Activated CD4-positive, alpha-beta T cell treated with anti-CD3 and anti-CD28 coated beads, Interleukin-2, amount 10 ng/mL, durations not matched to agents 7 days and 5 days (primary cell): ENCODE measurements at places on chromosomes 13 and 19. TPM values are rescaled to one million over a fixed set of nuclear protein-coding genes. Genes with fewer than 3 reads are reported as not detected.

SIGLEC8 gene
- not detected for total RNA-seq

DNA sequence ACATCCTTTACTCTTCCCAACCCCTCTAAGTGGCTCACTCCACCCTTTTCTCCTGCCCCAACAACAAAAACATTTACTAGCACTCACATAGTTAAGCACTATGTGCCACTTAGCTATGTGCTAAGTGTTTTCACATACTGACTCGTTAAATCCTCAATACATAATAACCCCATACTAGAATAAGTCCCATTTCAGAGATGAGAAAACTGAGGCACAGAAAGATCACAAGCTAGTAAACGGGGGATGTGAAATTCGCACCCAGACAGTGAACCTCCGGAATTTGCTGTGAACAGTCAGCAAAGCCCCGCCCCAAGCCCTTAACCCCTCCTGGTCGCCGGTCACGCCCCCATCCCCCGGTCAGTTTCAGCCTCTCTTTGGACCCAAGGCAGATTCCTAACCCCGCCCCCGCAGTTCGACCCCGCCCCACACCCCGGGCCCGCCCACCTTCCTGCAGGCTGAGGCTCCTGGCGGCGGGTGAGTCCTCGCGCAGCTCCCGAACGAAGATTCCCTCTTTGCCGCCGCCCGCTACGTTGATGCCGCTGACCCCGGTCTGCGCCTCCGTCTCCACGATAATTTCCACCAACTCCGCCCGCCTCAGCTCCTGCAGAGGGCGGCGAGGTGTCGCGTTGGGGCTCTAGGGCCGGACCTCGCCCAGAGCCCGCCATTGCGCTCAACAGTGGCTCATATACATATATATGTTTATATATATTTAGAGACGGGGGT, 9.8 kb downstream of the PRX start:
- H3K4me3 ChIP-seq = peak overlapping the region; percentile 78
- no peaks in the 10 kb centered on the region for H3K27me3 ChIP-seq
- H3K27ac ChIP-seq = peak overlapping the region; percentile 88
- no peaks in the 10 kb centered on the region for H3K36me3 ChIP-seq
- peak; percentile 84 for DNase-seq

DNA sequence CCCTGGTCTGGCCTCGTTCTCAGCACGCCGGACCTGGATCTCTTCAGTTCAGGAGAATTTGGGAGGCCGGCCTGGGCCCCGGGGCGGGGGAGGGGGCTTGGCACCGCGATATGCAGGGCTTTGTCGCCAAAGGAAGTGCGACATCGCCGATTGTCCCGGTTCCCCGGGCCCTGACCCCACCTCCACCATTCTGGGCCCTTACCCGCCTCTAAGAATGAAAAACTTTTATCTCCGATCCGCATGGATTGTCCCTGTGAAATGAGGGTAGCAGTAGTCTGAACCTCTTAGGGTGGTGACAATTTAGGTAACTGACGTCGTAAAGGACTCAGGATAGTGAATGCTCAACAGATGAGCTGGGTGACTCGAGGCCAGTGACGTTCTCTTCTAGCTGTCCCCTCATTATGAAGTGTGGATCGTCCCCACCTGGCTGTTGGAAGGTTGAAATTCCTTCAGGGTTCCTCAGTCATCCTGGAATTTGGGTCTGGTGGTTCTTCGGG, 650 bp downstream of the DDA1 start:
- peak overlapping the region; percentile 97 for H3K27ac ChIP-seq
- H3K27me3 ChIP-seq = no peaks in the 10 kb centered on the region
- no peak for DNase-seq
- H3K4me1 ChIP-seq = peaks cover 42% of the 10 kb centered on the region

GRCh38 chr19:2544576-2545415, 68.9 kb downstream of the GADD45B start:
- peaks cover 35% of the 10 kb centered on the region for H3K4me1 ChIP-seq
- H3K27ac ChIP-seq = no peak overlapping the region
- no peak overlapping the region for H3K4me3 ChIP-seq
- DNase-seq = no peak
- no peaks in the 10 kb centered on the region for H3K27me3 ChIP-seq

- H3K27me3 ChIP-seq = no peaks in the 10 kb centered on the region
- H3K4me1 ChIP-seq = peaks cover 51% of the 10 kb centered on the region
- H3K4me3 ChIP-seq = no peak overlapping the region
These were observed 37.1 kb upstream of the ISYNA1 start for GRCh38 chr19:18475004-18475453.

DNA sequence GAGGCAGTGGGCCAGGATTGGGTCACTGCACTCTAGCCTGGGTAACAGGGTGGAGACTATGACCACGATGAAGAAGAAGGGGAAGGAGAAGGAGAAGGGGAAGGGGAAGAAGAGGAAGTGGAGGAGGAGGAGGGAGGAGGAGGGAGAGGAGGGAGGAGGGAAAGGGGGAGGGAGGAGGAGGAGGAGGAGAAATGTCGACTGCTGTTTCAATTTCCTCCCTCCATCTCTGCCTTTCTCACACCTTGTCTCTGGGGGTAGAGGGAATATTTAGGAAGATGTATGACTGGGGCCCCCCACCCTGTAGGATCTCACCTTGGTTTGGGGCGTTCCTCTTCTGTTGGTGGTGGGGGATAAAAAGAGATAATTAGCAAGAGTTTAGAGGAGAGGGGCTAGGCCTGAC, 3.8 kb downstream of the TNNT1 start:
- no peak for DNase-seq
- no peaks in the 10 kb centered on the region for H3K36me3 ChIP-seq
- H3K27me3 ChIP-seq = peaks cover 27% of the 10 kb centered on the region
- peaks cover 4% of the 10 kb centered on the region for H3K4me1 ChIP-seq
- no peak overlapping the region for H3K4me3 ChIP-seq

OR7D2 gene
- not detected for total RNA-seq

NKG7 gene
- 71.7 TPM for total RNA-seq

ARHGAP35 gene
- 24.7 TPM for total RNA-seq

SLC10A2 gene
- total RNA-seq = not detected

GRCh38 chr13:47036294-47037008, 139.6 kb upstream of the HTR2A start:
- H3K4me1 ChIP-seq = no peaks in the 10 kb centered on the region
- peaks cover 31% of the 10 kb centered on the region for H3K27me3 ChIP-seq
- no peaks in the 10 kb centered on the region for H3K36me3 ChIP-seq
- H3K27ac ChIP-seq = no peak overlapping the region

PGLYRP1 gene
- not detected for total RNA-seq

SYCN gene
- total RNA-seq = not detected

- H3K27me3 ChIP-seq = no peaks in the 10 kb centered on the region
- no peak overlapping the region for H3K27ac ChIP-seq
- DNase-seq = no peak
These were observed 948.8 kb upstream of the SLC10A2 start for GRCh38 chr13:104014803-104015645.

- no peak overlapping the region for H3K4me3 ChIP-seq
- H3K4me1 ChIP-seq = peaks cover 30% of the 10 kb centered on the region
- no peak for DNase-seq
These were observed 4.6 kb upstream of the PLAUR start for GRCh38 chr19:43674596-43674995.

VSTM1 gene
- total RNA-seq = not detected

- H3K36me3 ChIP-seq = no peaks in the 10 kb centered on the region
- H3K4me1 ChIP-seq = peaks cover under 1% of the 10 kb centered on the region
- peaks cover 62% of the 10 kb centered on the region for H3K27me3 ChIP-seq
- no peak overlapping the region for H3K4me3 ChIP-seq
These were observed 3.7 kb downstream of the COL4A2 start for GRCh38 chr13:110310541-110311442.

HIPK4 gene
- total RNA-seq = not detected

KLK1 gene
- 0.75 TPM for total RNA-seq

PCDH17 gene
- not detected for total RNA-seq

DNA sequence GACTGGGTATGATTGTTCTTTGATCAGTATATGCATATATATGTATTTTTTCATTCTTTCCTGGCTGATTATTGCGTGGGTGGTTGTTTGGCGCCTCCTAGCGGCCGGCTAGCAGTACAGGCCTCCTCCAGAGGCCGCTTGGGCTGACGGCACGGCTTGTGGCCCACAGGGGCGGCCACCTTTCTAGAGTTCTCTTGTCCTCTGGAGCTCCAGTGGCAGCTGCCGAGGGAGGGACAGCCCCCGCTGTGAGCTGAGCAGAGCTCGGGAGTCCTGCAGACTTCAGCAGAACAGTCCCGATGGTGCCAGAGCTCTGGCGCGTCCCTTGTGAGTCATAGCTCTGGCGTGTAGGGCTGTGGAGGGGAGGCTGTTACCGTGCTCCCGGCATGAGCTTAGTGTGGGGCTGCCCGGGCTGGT, 22.5 kb upstream of the ZNF429 start:
- DNase-seq = peak; percentile 68
- H3K27ac ChIP-seq = no peak overlapping the region
- no peak overlapping the region for H3K4me3 ChIP-seq
- H3K27me3 ChIP-seq = no peaks in the 10 kb centered on the region

DNA sequence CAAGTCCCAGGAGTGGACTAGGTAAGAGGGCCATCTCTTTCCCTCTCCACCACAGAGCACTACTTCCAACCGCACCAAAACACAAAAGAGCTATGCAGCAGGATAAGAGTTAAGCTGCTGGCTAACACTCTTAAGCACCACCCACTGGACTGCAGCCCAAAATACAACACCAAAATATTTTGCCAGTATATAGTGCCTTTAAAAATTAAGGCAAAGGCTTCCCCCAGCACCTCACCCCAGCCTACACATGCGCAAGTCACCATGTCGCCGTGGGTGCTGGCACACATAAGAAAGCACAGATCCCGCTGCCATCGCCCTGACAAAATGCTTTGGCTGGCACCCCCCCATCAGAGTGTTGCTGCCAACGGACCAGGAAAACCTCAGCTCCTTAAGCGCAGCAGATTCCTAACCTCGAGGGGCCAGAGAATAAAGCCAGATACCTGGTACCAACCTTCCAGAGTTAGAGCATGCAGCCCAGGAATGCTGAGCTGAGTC, 608.3 kb downstream of the PCDH17 start:
- no peak for DNase-seq
- no peaks in the 10 kb centered on the region for H3K36me3 ChIP-seq
- no peak overlapping the region for H3K27ac ChIP-seq
- no peaks in the 10 kb centered on the region for H3K4me1 ChIP-seq
- no peak overlapping the region for H3K4me3 ChIP-seq
- H3K27me3 ChIP-seq = no peaks in the 10 kb centered on the region

DNA sequence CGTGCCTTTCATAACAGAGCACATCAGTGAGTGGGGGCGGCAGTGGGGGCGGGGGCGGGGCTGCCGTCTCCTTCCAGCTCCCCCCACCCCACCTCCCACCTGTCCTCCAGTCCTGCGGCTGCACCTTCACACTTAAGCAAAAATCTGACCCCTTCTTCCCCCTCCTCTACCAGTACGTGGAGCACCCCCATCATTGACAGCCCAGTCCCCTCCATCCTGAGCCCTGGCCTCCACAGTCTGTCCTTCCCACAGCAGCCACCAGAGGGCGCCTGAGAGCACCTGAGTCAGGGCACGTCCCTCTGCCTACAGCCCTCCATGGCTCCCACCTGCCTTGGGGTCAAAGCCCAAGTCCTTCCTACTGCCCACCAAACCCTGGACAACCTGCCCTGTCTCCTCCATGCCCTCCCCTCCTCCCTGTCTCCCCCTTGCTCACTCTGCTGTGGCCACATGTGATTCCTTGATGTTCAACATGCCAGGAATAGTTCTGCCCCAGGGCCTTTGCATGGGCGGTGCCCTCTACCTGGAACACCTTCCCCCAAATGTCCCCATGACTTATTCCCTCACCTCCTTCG, 4.0 kb downstream of the EBI3 start:
- H3K27me3 ChIP-seq = no peaks in the 10 kb centered on the region
- DNase-seq = peak; percentile 75
- peaks cover 2% of the 10 kb centered on the region for H3K4me1 ChIP-seq
- H3K4me3 ChIP-seq = no peak overlapping the region
- H3K27ac ChIP-seq = no peak overlapping the region

- H3K27ac ChIP-seq = no peak overlapping the region
- H3K4me1 ChIP-seq = no peaks in the 10 kb centered on the region
- DNase-seq = no peak
- H3K27me3 ChIP-seq = no peaks in the 10 kb centered on the region
- H3K36me3 ChIP-seq = no peaks in the 10 kb centered on the region
These were observed 13.6 kb downstream of the GRTP1 start for GRCh38 chr13:113350065-113350937.

CLEC17A gene
- total RNA-seq = not detected

SPTBN4 gene
- total RNA-seq = 0.50 TPM

ZNF431 gene
- 25.8 TPM for total RNA-seq

DNA sequence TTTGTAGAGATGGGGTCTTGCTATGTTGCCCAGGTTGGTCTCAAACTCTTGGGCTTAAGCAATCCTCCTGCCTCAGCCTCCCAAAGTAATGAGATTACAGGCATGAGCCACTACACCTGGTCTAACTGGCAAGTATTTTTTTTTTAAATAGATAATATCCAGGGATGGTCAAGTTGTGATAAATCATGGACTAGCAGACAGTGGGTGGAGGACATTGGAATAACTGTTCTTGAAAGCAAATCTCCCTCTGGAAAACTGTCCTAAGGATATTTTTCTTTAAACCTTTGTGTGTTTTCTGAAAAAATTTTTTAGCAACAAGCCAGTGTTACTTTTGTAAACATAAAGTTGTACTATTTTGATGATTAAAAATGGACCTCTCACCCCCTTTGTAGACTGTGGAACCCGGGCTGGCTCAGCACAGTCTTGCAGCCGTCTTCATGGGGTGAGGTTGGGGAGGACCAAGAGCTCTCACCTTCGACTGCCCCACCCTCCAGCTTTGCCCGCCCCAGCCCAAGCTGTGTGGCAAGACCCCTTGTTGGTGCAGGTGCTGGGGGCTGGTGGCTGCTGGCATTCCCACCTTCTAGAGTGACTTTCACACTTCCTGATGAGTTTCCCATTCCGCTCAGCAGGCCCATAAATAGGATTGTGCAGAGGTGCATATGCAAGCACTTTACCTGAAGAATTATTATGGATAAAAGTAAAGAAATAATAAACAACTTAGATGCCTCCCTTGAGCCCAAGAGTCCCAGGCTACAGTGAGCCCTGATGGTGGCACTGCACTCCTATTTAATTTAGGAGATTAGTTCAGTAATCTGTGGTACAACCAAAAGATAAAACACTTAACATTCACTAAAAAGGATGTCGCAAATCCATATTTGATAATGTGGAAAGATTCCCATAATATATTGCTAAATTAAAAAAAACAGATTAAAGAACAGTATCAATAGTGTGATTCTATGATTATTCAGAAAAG, 107.3 kb downstream of the GADD45B start:
- no peak overlapping the region for H3K27ac ChIP-seq
- H3K36me3 ChIP-seq = peaks cover 2% of the 10 kb centered on the region

CEACAM18 gene
- not detected for total RNA-seq
